ENCODE measurements at places on chromosomes 7 and 10. TPM values are rescaled to one million over a fixed set of nuclear protein-coding genes. Genes with fewer than 3 reads are reported as not detected.

DNA sequence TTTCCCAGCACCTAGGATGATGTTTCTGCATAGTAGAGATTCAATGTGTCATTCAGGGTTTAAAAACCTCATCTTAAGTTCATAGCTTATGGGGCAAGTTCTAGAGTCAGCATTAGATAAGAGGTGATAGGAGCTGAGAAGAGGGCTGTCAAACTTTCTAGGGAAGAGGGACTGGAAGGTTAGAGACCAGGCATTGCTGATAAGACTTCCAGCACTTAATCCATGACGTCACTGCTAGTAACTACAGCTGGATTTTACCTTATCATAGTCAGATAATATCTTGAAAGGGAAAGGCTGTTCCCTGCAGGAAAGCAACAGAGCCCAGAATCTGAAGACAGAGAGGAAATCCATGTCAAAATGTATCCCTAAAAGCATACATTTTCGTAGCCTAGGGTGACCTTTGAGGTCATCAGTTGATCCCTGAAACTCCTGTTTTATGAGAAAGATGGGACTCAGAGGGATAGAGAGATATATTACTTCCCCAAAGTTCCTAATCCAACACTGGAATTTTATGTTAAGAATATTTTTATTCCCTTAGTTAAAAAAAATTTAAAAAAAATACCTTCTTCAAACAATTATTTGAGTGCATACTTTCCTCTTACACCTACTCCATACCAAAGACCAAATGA is 3.3 kb upstream of the CPED1 start:
- DNase-seq = no peak

DNA sequence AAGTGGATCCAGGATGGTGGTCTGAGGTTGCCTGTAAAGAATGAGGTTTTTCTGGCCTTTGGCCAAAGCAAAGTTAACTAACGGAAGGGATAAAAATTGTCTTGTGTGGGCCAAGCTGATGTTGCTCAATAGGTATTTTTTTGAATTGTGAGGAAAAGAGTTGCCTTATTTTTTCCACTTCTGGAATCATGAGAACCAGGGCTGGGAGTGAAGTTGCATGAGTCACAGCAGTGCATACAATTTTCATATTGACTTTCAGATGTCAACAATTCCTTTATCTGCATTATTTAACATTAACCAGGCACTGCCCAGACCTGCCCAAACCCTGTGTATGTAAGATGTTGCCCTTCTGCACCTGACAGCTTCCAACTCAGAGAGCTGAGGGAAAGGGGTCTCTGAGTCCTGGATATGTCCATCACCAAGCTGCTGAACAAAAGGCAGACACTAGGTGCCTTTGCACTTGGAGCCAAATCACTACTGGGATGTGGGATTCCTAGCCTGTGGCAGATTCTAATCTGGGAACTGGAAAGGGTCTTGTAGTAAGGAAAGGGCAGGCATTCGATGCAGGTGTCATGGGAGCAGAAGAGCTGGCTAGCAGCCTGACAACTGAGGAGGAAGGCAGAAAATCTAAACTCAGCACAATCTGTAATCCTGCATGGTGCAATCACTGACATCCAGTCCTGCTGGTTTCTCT is 52.3 kb upstream of the SLC35B4 start:
- DNase-seq = no peak

WDFY4 gene
- 0.90 TPM for total RNA-seq

DNA sequence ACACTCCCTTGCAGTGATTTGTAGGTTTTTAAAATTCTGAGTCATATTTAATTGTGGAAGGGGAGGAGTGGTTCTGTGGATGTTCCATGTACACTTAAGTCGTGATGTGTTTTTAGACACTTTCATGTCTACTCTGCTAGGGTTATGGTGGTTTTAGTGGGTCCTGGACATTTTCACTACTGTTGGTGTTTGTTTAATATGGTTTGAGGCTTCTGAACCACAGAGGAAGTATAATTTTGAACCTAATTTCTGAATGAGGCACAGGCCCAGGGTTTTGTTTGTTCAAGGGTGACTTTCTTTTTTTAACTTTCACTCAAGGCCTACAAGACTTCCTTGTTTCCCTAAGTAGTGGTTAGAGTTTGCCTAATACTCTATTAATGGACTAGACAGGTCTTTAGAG is 13.3 kb downstream of the SLC26A5 start:
- DNase-seq = no peak

DNA sequence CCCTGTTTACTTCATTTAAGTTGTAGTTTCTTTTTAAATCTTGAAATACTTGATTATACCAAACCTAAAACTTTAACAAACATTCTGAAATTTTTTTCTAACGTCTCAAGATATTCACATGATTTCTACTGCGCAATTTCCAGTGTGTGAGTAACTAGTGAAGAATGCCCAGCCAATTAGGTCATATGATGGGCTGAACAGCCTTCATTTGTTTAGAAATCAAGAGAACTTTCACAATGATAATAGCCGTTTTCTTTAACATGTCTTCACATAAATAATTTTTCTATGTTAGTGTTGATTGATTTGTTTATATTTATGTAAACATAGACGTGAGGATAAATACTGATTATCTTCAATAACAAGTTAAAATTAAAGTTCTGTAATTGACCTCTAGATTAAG is 21.8 kb downstream of the STAM start:
- no peak for DNase-seq

DNA sequence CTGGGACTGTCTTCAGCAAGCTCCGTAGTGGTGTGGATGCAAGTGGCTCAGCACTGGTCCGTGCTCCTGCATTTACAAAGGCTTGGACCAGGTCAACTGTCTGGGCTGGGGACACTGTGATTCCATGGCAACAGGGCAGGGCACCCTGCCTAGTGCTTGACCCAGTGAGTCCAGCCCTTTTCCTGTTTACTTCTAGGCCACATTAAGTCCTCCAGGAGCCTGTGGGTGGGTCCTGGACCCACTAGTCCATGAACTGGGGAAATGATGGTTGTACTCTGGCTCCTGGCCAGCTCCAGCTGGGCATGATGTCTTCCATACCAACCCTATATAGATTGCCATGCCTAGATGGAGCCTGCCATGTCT is 152.0 kb downstream of the RPS24 start:
- DNase-seq = no peak

- no peak for DNase-seq
Measured at GRCh38 chr7:100710452-100710851, 4.5 kb downstream of the POP7 start.

DNA sequence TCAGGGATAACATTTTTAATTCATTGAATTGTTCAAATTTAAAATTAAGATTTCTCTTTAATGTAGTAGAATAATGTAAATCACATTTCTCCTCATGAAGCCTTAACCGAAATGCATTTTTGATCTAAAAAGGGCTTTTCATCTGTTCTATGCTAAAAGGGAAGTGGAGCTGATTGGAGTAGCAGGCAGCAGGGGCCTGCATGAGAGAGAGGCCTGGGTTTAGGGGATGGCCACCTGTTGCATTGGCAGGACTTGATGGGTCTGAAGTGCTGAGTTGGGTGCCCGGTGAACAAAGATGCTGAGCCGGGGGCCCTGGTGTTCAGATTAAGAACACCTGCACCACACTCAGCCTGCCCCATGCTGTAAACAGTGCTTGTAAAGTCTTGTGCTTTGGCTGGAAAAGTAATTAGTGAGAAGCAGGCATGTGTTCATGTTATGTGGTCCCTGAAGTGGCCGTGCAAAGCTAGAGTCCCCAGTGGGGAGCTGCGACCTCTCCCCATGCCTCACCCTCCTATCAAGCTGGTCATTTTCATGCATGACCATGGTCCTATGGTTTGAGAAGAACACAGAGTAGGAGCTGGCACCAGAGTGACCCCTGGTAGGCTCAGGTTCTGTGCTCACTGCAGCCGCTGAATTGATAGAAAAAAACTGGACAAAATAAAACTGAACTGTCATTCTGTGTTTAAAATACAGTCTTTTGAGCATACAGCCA is 124.3 kb downstream of the ADCY1 start:
- no peak for DNase-seq

TAS2R41 gene
- total RNA-seq = not detected

- no peak for DNase-seq
Measured at GRCh38 chr7:103993551-103993950, 4.1 kb upstream of the RELN start.

GRCh38 chr7:105792488-105793370 is 83.7 kb downstream of the ATXN7L1 start:
- DNase-seq = no peak

GRCh38 chr7:696426-696811 is 30.1 kb upstream of the DNAAF5 start:
- no peak for DNase-seq

GRCh38 chr10:110036640-110037039 is 28.9 kb downstream of the ADD3 start:
- no peak for DNase-seq

GRCh38 chr7:31995134-31995533 is 75.1 kb downstream of the PDE1C start:
- no peak for DNase-seq

- no peak for DNase-seq
Measured at GRCh38 chr10:24046060-24046459, 162.9 kb upstream of the KIAA1217 start.

NME8 gene
- total RNA-seq = not detected

SLC18A3 gene
- total RNA-seq = not detected

TWIST1 gene
- total RNA-seq = 0.20 TPM

TPST1 gene
- total RNA-seq = 2.4 TPM

- DNase-seq = no peak
Measured at GRCh38 chr7:1027242-1028043, 16.9 kb upstream of the GPR146 start.

CYP3A4 gene
- total RNA-seq = not detected

- no peak for DNase-seq
Measured at GRCh38 chr7:54080971-54081370, 461.2 kb upstream of the VSTM2A start.

C10orf67 gene
- total RNA-seq = 0.32 TPM

GRCh38 chr7:82678716-82679115 is 235.1 kb upstream of the CACNA2D1 start:
- peak; percentile 6 for DNase-seq

- DNase-seq = peak; percentile 5
Measured at GRCh38 chr7:47253650-47254080, 328.2 kb downstream of the TNS3 start.

DNA sequence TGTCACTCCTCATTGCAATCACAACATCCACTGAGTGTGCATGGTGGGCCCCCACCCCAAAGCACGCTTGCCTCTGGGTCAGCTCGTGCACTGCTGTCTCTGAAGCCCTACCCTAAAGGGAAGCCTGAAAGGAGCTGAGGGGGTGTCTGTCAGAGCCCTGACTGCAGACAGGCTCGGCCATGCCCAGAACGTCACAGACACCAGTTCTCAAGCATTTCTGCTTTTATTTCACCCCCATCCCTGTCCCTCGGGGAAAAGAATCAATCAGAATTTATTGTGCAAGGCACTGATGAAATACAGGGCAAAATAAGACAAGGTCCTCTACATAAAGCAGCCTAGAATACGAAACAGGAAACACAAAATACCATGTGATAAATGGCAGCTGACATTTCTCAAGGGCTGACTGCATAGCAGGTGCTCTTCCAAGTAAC is 231.8 kb downstream of the WDR37 start:
- DNase-seq = no peak

GRCh38 chr7:116970238-116970910 is 17.1 kb downstream of the ST7 start:
- DNase-seq = no peak

ITPRID1 gene
- total RNA-seq = not detected

DNA sequence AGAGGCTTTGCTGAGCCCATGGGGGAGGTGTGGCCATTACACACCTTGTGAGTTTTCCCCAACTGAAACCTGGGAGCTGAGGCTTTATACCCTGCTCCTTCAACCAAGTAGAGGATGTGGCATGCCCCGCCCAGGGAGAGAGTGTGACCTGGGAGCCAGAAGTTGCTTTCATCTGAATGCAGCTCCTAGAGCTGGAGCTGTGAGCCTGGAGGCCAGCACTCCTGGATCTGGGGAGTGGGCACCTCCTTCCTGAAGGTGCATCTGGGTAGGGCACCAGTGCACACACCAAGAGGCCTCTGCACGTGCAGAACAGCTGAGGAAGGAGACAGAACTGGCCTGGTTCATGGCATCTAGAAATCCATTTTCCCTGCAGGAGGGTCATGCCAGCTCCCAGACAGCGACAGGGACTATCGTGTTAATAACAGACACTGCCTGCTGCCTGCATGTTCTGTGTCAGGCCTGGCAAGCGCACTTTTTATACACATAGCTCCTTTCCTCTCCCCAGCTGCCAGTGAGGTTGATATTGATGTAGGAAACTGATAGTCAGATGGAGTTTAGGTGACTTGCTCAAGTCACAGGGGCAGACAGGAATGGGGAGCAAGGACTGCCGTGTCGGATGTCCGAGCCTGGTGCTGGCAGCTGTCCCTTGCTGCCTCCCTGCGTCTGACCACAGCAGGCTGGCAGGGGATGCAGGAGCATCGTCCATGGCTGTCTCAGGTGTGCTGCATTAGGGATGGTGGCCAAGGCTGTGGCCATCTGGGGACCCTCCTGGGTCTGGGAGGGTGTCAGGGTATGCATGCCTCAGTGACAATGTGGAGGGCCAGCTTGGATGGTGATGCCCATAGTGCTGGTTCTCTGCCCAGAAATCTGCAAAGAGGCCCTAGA is 189.9 kb upstream of the CXCL12 start:
- no peak for DNase-seq

- no peak for DNase-seq
Measured at GRCh38 chr10:75654171-75654771, 222.8 kb downstream of the LRMDA start.

MIOS gene
- total RNA-seq = 67.3 TPM

GRCh38 chr7:107989618-107990373 is 13.2 kb downstream of the LAMB1 start:
- no peak for DNase-seq

AKR1C3 gene
- total RNA-seq = not detected

- DNase-seq = peak; percentile 31
Measured at GRCh38 chr10:3783682-3784432, 1.2 kb downstream of the KLF6 start.

MKI67 gene
- total RNA-seq = 230 TPM

GRCh38 chr10:58570307-58570723 is 57.6 kb downstream of the BICC1 start:
- no peak for DNase-seq

FAM25C gene
- total RNA-seq = not detected

Data from activated CD8-positive, alpha-beta T cell treated with anti-CD3 and anti-CD28 coated beads for 36 hours (primary cell).